ENCODE measurements at places on chromosomes 11 and 22.

GRCh38 chr11:44743959-44744557 is 17.3 kb downstream of the TSPAN18 start:
- DNase-seq = no peak

GRCh38 chr11:8257003-8257664 is 6.5 kb downstream of the LMO1 start:
- no peak for DNase-seq

DNA sequence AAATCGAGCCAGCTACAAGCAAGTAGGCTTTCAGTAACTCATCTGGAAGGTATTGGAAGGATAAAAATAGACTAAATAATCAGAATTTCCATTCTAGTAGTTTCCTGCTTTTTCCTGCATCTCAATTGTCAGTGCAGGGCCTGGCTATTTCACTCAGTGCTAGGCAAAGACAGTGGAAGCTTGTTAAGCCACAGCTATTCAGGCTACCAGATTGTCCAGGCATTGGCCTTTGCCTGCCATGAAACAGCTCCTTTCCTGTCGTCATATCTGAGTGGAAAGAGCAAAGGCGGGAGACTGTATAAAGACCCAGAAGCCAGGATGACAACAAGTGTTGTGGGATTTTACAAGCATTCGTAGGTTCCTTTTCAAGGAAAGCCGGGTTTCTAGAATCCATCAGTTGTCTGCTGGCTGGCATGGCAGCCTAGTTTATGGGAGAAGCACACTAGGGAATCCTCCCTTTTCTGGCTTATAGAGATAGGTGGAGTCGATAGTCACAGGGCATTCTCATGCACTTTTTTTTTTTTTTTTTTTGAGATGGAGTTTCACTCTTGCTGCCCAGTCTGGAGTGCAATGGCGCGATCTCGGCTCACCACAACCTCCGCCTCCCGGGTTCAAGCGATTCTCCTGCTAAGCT is 2.0 kb upstream of the TNRC6B start:
- no peak for DNase-seq

DNA sequence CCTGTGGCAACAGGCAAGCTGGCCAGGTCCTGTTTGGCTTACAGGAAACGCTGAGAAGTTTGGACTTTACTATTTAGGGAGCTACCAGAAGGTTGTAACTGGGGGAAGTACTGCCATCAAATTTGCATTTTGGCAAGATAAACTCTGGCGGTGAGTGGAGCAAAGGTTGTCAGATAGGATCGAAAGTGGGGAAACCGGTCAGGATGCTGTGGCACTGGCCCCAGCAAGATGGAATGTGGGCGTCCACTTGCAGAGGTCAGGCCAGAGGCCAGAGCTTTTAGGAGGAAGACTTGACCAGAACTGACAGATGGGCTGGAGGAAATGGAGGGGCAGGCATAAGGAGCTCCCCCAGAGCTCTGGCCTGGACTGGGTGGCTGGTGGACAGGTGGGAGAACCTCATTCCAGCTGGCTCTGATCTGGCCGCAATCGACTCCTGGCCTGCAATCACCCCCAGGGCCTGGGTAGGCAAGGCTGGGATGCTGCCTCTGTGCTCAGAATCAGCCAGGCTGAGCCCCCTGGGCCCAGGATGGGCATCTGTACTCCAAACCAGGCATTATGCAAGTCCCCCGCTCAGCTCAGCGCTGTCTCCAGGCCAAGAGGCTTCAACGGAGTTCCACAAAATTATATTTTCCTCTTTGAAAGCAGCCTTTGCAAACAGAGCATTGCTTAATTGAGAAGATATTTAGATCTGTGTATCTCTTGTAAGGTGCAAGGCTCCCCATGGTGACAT is 178.3 kb upstream of the NECTIN1 start:
- no peak for DNase-seq

GRCh38 chr11:369336-370018 is at the start of gene B4GALNT4:
B4GALNT4 (plus strand) TSS chr11:369499; CDS start chr11:369804, 305 bp downstream.
- no peak for DNase-seq

GRCh38 chr11:122765487-122766131 is 72.7 kb upstream of the CRTAM start:
- DNase-seq = no peak

DNA sequence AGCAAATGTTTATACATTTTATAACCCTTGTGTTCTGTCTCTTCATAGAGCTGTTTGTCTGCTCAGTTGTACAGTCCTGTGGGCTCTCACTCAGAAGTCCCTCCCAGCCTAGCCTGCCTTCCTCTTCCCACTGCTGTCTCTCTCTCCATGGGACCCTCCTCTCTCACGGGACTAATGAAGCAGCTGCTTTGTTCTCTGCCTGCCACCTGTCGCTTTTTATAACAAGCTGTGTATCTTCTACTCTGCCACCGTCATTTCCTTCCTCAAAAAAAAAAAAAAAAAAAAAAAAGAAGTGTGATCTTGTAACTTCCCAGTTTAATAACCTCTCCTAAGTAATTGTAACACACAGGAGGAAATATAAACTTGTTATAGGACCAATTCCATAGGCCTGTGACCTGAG is 92.2 kb upstream of the ALKBH3 start:
- peak; percentile 96 for DNase-seq

DNA sequence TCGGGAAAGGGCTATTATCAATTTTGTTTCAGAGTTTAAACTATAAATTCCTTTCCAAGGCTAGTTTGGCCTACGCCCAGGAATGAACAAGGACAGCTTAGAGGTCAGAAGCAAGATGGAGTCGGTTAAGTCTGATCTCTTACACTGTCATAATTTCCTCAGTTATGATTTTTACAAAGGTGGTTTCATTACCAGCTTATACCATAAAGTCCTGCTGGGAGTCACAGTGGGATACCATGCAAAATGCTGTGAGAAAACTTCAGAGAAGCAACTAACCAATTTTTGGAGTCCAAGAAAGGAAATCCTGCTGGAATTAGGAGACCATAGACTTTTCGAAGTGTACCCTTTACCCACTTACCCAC is 17.4 kb upstream of the ZC3H12C start:
- DNase-seq = no peak

GRCh38 chr11:131668500-131669400 is 298.3 kb downstream of the NTM start:
- DNase-seq = peak; percentile 60

DNA sequence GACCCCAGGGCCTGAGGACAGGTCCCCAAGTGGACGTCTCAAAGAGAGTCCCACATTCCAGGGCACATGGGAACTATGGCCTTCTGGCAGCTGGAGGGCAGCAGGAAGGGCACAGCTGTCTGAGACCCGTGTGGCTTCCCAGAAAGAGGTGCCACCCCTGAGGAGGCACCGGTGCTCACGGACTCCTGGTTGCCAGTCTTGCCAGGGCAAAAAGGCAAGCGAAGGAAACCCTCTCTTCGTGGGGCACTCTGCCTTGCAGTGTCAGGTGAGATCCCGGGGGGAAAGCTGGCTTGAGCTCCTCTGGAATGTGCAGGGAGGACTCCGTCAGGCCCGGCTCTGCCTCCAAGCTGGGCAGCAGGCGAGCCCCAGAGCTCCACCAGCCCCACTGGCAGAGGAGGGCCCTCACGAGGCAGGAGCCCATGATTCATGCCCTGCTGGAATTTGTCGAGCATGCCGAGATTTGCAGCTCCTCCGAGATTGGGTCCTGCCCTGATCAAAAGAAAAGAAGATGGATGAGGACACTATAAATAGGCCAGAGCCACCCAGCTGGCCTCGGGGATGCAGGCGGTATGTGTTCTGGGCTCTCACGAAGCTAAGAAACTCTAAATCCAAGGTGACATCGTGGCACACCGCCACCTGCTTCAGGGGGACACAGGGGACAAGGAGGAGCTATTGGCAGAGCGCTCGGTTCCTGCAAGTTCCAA is 9.9 kb upstream of the CELSR1 start:
- DNase-seq = peak; percentile 20

GRCh38 chr22:26418620-26419019 is 10.4 kb upstream of the ASPHD2 start:
- no peak for DNase-seq

DNA sequence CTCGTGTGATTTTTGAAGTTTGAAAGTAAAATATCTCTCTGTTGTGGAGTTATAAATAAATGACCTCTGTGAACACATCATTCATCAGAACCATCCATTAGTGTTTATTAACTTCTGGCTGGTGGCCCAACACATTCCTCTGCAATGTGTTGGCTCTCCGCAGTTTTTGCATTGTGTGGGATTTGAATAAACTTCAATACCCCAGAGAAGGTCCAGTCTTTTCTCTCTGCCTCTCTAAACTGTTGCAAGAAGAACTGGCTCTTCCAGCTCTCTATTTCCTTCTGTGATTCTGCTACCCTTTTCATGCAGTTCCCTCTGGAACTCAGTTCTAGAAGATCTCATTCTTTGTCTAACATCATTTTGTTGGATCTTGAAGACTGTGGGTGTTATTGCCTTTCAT is 125.0 kb upstream of the ARHGAP42 start:
- no peak for DNase-seq

DNA sequence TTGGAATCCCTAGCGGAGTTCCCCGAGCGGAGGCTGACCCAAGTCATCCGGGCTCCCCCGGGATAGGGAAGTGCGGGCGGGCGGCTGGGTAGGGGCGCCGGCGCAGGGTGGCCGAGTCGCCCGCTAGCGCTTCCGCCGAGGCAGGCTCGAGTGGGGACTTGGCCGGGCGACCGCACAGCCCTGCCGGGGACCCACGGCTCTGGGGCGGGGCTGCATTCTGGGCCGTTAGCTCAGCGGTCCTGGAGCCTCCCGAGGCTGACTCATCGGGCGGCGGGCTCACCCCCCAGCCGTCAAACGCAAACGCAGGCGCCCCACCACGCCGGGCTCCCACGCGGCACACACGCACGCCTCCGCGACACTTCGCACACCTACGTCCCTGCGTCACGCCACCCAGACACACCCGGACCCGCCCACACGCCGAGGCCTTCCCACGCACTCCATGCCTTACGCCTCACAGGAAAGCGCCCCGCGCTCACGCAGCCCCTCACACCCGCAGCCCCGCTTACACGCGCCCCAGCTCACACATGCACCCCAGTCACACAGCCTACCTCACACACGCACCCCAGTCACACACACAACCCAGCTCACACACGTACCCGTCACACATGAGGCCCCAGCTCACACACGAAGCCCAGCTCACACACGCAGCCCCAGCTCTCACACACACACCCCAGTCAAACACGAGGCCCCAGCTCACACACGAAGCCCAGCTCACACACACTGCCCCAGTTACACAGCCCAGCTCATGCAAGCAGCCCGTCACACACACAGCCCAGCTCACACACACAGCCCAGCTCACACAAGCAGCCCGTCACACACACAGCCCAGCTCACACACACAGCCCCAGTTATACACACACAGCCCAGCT is 1.2 kb downstream of the PHLDB1 start:
- DNase-seq = peak; percentile 57

- DNase-seq = no peak
Observed at GRCh38 chr11:21104641-21105040, 435.3 kb downstream of the NELL1 start.

GRCh38 chr11:2302896-2303626 is 1.2 kb downstream of the TSPAN32 start:
- DNase-seq = no peak

DNA sequence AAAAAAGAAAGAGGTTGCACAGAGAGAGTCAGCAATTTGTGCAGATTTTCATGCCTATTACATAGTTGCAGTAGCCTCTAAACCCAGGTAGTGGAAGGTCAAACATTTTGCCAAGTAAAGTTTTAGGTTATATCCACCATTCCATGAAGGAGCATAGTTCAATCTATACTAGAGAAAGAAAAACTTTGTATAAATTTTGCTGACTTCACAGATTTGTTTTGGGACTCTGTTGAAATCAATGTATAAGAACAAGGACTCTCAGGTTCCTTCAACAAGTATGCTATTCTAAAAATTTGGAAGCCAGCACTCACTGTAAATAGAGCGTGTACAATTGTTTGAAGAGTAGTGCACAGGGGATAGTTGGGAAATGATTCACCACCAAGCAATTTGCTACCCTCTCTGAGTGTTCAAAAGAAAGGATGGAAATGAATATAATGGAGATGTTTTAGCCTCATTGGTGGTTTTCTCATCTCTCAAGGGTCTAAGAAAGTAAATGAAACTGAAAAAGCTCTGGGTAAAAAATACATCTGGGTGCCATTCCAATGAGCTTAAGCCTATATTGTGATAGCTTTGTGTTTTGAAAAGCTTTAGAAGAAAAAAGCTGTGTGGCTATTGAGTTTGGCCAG is 508.4 kb upstream of the LUZP2 start:
- peak; percentile 30 for DNase-seq

DNA sequence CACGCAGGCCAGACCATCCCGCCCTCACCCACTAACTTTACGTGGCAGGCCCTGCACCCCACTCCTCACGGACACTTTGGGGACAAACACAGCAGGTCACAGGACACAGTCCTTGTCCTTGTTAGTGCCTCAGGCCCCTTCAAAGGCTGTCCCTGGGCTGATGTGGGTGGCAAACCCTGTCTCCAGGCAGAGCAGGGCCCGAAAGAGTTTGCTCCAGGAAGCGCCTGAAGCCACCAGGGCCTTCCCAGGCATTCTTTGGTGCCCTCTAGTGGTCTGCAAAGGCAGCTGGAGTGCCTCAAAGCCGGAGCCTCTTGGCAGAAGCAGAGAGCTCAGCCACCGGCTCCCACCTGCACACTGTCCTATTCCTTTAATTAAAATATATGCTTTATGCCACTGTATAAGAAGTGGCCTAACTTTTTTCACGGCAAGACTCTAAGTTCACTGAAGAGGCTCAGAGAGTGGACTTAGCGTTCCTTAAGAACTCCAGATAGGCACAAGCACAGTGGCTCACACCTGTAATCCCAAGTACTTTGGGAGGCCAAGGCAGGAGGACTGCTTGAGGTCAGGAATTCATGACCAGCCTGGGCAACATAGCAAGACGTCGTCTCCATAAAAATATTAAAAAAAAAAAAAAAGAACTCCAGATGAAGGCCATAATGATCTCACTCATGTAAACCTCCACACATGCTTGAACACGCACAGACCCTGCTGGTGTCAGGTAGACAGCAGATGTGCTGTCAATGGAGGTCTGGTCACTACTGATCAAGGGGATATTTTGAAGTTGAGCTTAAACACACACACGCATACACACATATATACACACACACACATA is 11.1 kb downstream of the TXN2 start:
- DNase-seq = peak; percentile 80

- peak; percentile 78 for DNase-seq
Observed at GRCh38 chr11:129267716-129268115, 75.6 kb upstream of the ARHGAP32 start.

GRCh38 chr11:35035894-35036408 is 103.0 kb upstream of the CD44 start:
- peak; percentile 76 for DNase-seq

DNA sequence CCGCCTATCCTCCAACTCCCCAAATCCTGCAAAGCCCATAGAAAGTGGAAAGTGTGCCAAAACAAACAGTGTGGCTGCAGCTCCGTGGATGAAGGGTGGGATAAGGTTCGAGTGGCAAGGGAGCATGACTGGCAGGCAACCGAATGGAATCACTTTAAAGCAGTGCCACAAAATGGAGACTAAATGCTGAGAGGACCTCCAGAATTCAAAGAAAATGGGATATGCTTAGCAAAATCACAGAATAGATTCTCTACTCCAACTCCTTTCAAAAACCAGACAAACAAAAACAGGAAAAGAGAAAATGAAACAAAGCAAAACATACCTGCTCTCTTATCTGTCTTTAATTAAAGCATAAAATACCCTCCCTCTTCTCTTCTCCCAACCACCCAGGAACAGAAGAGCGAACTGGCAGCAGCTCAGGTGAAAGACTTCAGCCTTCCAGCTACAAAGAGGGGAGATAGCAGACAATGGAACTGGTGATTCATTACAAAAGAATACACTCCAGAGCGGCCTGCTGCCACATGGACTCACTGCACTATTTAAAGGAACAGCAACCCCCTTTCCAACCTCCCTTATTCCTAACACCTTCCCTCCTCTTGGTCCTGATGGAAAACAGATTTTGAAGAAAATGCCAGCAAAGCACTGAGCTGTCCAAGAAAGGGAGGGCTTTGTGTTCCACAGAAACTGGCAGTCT is 118.5 kb downstream of the APOL5 start:
- DNase-seq = peak; percentile 91

- no peak for DNase-seq
Observed at GRCh38 chr11:74754507-74755252, 6.0 kb downstream of the RNF169 start.

Measured in SJCRH30 (cell line).